ENCODE measurements at places on chromosomes 5 and 9.

GRCh38 chr9:107269681-107270080 is 13.4 kb upstream of the RAD23B start:
- H3K27ac ChIP-seq = no peak overlapping the region
- H3K4me3 ChIP-seq = no peak overlapping the region
- H3K4me1 ChIP-seq = peaks cover 2% of the 10 kb centered on the region
- peaks cover 33% of the 10 kb centered on the region for H3K27me3 ChIP-seq
- no peak for DNase-seq

DNA sequence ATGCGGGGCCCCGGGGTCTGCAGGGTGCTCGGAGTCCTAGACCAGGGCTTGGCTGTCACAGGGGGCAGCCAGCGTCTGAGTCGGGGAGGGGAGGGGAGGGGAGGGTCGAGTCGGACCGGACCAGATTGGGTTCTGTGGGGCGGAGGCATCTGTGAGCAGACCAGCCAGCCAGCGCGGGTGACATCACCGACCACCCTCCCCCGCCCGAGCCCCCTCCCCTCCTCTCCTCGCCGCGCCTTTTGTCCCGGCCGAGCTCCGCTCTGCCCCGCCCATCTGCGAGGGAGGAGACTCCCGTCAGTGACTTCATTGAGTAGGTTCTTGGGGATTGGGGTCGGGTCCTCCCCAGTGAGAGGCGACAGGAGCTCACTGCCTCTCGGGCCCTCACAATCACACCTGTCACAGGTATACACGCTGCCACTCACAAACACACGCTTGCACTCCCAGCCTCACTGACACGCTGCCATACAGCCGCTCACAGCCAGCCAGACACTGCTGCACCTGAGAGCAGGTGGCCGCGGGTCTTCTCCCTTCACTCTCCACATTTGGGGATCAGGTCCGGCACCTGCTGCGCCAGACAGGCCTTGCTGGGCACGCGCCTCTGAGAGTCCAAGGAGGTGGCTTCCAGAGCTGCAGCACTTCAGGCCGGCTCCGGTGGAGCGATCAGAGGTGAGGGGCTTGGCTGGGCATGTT is 546 bp downstream of the DNAJB5 start:
- H3K36me3 ChIP-seq = peaks cover 14% of the 10 kb centered on the region
- peaks cover 22% of the 10 kb centered on the region for H3K4me1 ChIP-seq
- H3K27ac ChIP-seq = no peak overlapping the region
- peak overlapping the region; percentile 92 for H3K4me3 ChIP-seq

- no peaks in the 10 kb centered on the region for H3K36me3 ChIP-seq
- no peaks in the 10 kb centered on the region for H3K27me3 ChIP-seq
- DNase-seq = no peak
- no peak overlapping the region for H3K4me3 ChIP-seq
- H3K4me1 ChIP-seq = no peaks in the 10 kb centered on the region
- H3K27ac ChIP-seq = no peak overlapping the region
Measured at GRCh38 chr5:103638979-103639378, 76.4 kb upstream of the NUDT12 start.

DNA sequence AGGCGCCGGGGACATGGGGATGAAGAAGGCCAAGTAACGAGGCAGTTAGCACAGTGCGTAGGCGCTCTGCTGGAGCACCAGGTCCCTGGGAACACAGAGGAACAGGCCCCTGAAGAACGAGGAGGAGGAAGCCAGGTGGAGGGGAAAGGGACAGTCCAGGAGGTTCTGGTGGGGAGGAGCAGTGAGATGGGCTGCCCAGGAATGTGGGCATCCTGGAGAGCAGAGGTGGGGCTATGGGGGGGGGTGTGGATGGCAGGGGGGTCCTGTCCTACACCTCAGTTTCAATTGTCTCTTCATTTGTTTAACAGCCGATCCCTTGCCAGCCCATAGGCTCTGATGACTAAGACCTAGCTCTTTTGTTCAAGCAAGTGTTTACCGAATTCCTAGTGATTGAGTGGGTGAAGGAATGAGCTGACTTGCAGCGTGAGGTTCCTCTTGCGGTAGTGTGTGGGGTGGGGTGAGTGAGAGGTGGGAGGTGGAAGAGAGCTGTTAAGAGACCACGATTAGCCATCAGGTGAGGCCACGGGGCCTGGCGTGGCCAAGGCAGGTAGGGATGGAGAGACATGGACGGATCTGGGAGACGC is 8.4 kb upstream of the PHYHD1 start:
- H3K4me1 ChIP-seq = peaks cover 28% of the 10 kb centered on the region
- H3K36me3 ChIP-seq = peaks cover 61% of the 10 kb centered on the region
- DNase-seq = no peak
- H3K27ac ChIP-seq = peak overlapping the region; percentile 87
- H3K4me3 ChIP-seq = peak overlapping the region; percentile 46

- H3K36me3 ChIP-seq = no peaks in the 10 kb centered on the region
- no peak overlapping the region for H3K27ac ChIP-seq
- no peak overlapping the region for H3K4me3 ChIP-seq
- H3K4me1 ChIP-seq = no peaks in the 10 kb centered on the region
- peaks cover 49% of the 10 kb centered on the region for H3K27me3 ChIP-seq
Measured at GRCh38 chr9:4228606-4229005, 71.3 kb downstream of the GLIS3 start.

- H3K4me1 ChIP-seq = no peaks in the 10 kb centered on the region
- no peaks in the 10 kb centered on the region for H3K27me3 ChIP-seq
- H3K4me3 ChIP-seq = no peak overlapping the region
- no peaks in the 10 kb centered on the region for H3K36me3 ChIP-seq
Measured at GRCh38 chr9:27537027-27537435, 7.4 kb upstream of the MOB3B start.

DNA sequence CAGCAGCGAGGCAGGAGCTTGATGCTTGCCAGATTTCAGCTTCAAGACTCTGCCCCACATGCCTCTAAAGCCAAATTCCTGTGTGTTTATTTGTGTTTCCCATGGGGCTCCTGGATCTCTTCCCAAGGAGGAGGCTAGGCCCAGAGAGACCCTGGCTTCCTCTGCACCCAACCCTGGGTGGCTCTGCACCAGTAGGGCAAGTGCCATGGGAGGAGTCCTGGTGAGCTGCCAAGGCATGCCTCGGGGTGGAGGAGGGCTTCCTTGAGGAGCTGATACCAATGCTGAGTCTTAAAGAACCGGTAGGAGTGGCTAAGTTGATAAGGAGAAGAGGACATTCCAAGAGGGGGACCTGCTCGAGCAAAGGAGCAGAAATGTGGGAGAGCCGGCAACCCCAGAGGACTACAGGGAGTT is 6.8 kb upstream of the TIFAB start:
- peaks cover 5% of the 10 kb centered on the region for H3K36me3 ChIP-seq
- DNase-seq = no peak
- no peak overlapping the region for H3K4me3 ChIP-seq
- peaks cover 74% of the 10 kb centered on the region for H3K27me3 ChIP-seq

DNA sequence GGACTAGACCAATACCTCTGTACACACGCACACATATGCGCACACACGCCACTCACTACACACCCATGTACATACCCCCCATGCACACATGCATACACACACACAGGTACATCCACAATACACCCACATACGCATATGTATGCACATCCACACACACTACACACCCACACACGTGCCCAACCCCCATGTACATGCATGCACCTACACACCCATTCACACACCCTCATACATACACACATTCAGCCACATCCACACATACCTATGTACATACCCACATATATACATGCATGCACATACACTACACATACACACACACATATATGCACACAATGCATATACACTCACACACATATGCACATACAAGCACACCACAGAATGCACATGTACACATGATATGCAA is 107.1 kb downstream of the GADD45G start:
- DNase-seq = no peak
- no peak overlapping the region for H3K4me3 ChIP-seq
- no peaks in the 10 kb centered on the region for H3K4me1 ChIP-seq

DNA sequence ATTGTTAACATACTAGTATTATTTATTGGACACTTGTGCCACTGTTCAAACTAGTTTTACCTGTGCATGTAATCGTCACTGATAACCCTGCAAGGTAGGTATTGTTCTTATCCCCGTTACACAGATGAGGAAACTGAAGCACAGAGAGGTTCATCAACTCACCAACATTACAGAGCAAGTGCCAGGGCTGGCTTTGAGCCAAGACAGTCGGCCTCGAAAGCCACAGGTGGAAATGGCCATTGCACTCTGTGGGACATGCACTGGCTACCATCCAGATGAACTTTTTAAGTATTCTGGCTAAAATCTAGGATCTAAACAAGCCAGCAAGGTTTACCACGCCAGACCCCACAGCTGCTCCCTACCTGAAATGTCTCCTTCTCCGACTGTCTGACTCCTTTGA is 57.9 kb downstream of the TEX10 start:
- H3K4me3 ChIP-seq = no peak overlapping the region
- H3K36me3 ChIP-seq = peaks cover 20% of the 10 kb centered on the region
- no peaks in the 10 kb centered on the region for H3K4me1 ChIP-seq
- no peaks in the 10 kb centered on the region for H3K27me3 ChIP-seq

- peaks cover 1% of the 10 kb centered on the region for H3K4me1 ChIP-seq
- no peak overlapping the region for H3K4me3 ChIP-seq
- no peak overlapping the region for H3K27ac ChIP-seq
- H3K36me3 ChIP-seq = peaks cover 3% of the 10 kb centered on the region
Measured at GRCh38 chr9:90855208-90855902, 53.7 kb downstream of the SYK start.

- H3K27ac ChIP-seq = no peak overlapping the region
- no peaks in the 10 kb centered on the region for H3K4me1 ChIP-seq
- H3K36me3 ChIP-seq = no peaks in the 10 kb centered on the region
- H3K4me3 ChIP-seq = no peak overlapping the region
- DNase-seq = no peak
Measured at GRCh38 chr5:124979251-124979650, 232.8 kb upstream of the ZNF608 start.

DNA sequence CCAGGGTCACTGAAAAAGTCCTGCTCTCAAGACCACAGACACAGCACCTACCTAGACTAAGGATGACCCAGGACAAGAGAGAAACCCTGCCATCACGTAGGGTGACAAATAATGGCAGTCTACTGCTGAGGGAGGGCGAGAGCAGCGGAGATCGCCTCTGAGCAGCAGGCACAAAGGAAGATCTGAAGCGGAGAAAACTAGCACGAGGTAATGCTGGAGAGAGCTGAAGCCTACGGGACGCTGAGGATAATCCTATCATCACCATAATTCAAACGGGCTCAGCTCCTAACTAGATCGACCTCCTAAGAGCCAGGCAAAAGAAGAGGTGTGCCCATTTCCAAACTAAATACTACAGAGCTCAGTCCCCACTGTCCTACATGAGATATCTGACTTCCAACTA is 41.3 kb downstream of the FBXO10 start:
- H3K4me1 ChIP-seq = no peaks in the 10 kb centered on the region
- no peak for DNase-seq
- no peak overlapping the region for H3K4me3 ChIP-seq
- H3K36me3 ChIP-seq = no peaks in the 10 kb centered on the region
- H3K27ac ChIP-seq = no peak overlapping the region
- H3K27me3 ChIP-seq = no peaks in the 10 kb centered on the region

DNA sequence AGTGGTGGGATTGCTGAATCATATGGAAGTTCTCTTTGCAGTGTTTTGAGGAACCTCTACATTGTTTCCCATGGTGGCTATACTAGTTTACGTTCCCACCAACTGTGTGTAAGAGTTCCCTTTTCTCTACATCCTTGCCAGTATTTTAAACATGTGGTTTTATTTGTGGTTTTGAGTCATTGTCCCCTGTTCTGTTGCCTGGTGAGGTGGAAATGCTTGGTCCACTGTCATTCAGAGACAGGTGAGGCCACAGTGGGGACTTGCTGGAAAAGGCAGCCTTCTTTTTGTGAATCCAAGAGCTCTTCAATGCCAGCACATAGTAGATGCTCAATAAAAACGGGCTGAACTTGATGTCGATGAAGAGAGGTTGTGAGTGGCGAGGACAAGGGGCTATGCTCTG is 44.2 kb downstream of the SH3PXD2B start:
- H3K36me3 ChIP-seq = no peaks in the 10 kb centered on the region
- H3K4me3 ChIP-seq = no peak overlapping the region
- H3K27ac ChIP-seq = no peak overlapping the region
- no peak for DNase-seq
- no peaks in the 10 kb centered on the region for H3K4me1 ChIP-seq
- peaks cover 37% of the 10 kb centered on the region for H3K27me3 ChIP-seq

DNA sequence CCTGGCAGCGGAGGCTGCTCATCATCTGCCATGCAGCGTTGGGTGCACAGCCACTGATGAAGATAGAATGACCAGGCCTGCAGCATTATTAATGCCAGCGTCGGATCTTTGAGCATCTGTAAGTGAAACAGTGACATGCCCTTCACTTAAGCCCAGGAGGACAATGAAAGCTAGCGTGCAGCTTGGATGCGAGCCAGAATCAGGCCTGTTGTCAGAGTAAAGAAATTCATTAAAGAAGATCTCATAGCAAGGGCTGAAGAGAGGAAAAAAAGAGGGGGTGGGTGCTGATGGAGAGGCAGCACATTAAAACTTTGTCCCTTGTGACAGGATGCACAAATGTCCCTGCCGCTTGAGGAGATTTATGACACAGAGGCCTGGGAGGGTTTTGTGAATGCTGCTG is 186.1 kb upstream of the MAST4 start:
- no peak overlapping the region for H3K4me3 ChIP-seq
- H3K4me1 ChIP-seq = peaks cover 2% of the 10 kb centered on the region
- no peak for DNase-seq
- H3K27me3 ChIP-seq = peaks cover 33% of the 10 kb centered on the region
- no peak overlapping the region for H3K27ac ChIP-seq

- H3K4me3 ChIP-seq = no peak overlapping the region
- H3K27ac ChIP-seq = peak overlapping the region; percentile 63
- DNase-seq = no peak
- H3K36me3 ChIP-seq = peaks cover 5% of the 10 kb centered on the region
Measured at GRCh38 chr5:139660105-139660922, 12.2 kb downstream of the CXXC5 start.

- H3K4me3 ChIP-seq = no peak overlapping the region
- no peaks in the 10 kb centered on the region for H3K4me1 ChIP-seq
- no peak overlapping the region for H3K27ac ChIP-seq
- DNase-seq = no peak
- peaks cover 52% of the 10 kb centered on the region for H3K27me3 ChIP-seq
- no peaks in the 10 kb centered on the region for H3K36me3 ChIP-seq
Measured at GRCh38 chr9:135048046-135048757, 39.3 kb upstream of the OLFM1 start.

- DNase-seq = no peak
- peak overlapping the region; percentile 97 for H3K27ac ChIP-seq
- H3K36me3 ChIP-seq = peaks cover 81% of the 10 kb centered on the region
- H3K4me1 ChIP-seq = peaks cover 14% of the 10 kb centered on the region
Measured at GRCh38 chr9:136725612-136726011, 13.2 kb downstream of the DIPK1B start.

DNA sequence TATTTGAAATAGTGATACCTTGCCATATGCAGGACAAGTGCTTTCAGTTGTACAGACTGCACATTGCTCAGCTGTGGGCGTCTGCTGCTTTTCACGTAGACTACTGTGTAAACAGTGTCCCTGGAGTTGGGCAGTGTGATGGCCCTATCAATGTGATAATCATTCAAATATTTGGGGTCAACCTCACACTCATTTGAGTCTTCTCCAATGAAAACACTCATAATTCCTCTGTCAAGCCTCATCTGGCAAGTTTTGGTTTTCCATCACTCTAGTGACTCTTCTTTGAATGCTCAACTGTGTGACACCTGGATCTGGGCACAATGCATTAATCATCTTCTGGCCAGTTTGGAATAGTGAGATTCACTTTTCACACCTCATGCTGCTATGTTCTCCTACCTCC is 64.4 kb downstream of the UGCG start:
- no peak overlapping the region for H3K27ac ChIP-seq
- no peaks in the 10 kb centered on the region for H3K27me3 ChIP-seq
- no peak for DNase-seq
- H3K36me3 ChIP-seq = no peaks in the 10 kb centered on the region
- H3K4me1 ChIP-seq = peaks cover 10% of the 10 kb centered on the region

All from effector memory CD8-positive, alpha-beta T cell (primary cell).